Panc1 (cell line): ENCODE measurements at places on chromosomes 7 and 10. TPM values are rescaled to one million over a fixed set of nuclear protein-coding genes. Genes with fewer than 3 reads are reported as not detected.

The CCSER2 gene
- total RNA-seq = 63.7 TPM

The ZC3HAV1L gene
- total RNA-seq = 27.3 TPM

DNA sequence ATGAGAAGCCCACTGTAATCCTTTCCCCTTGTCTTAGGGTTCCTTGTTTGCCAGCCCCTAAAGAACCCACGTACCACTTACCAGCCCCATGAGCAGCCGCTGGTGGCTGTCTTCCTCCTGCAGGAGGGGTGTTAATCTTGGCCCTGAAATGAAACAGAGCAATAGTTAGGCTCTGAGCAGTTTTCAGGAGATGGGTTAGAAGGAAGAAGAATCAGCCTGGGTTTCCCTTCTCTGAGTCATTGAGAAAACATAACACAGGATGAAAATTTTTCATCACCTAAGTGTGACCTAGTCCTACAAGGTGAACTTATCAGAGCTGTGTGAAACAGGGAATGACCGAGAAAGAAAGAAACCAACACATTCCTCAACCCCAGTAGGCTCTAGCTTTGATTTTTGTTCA is 90.0 kb downstream of the GSAP start:
- DNase-seq = no peak
- no peak overlapping the region for H3K4me3 ChIP-seq
- H3K27me3 ChIP-seq = no peaks in the 10 kb centered on the region
- no peak overlapping the region for H3K27ac ChIP-seq

DNA sequence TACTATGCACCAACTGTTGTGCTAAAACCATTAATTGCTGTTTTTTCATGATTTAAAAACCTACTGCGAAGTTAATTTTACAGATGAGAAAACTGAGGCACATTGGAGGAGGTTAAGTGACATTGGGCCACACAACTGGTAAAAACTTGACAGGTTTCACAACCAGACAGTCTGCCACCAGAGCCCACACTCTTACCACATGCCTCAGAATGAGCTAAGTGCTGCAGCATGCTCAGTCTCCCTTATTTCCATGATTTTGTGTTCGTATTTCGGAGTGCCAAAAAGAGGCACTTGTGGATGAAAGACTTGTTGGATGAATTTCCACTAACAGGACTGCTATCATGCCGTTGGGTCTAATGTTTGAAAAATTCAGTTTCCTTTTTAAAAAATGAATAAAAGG is 77.4 kb downstream of the PCLO start:
- DNase-seq = no peak
- H3K27me3 ChIP-seq = no peaks in the 10 kb centered on the region
- no peak overlapping the region for H3K27ac ChIP-seq
- H3K36me3 ChIP-seq = no peaks in the 10 kb centered on the region

The TUBAL3 gene
- total RNA-seq = not detected

DNA sequence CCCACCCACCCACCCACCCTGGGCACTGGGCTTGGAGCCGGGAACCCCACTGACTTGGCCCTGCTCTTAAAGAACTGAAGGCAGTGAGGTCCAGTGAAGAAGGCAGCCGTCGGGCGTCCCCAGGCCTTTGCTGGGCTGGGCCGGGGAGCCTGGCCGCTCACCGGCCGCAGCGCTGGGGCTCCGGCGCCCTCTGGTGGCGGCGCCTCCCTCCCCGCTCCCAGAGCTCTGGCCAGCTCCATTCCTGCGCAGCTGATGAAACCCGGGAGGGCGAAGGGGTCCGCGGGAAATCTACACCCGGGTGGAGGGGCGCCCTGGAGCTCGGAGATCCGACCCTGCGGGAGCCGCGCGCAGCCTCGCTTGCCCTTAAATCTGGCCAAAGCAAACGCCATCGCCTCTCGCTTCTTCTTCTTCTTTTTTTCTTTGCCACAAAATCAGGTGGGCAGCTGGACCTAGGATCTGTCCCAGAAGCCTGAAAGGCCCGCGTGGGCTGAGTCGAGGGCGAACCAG is 1.7 kb upstream of the CXCL12 start:
- no peak for DNase-seq
- H3K4me1 ChIP-seq = no peaks in the 10 kb centered on the region
- no peak overlapping the region for H3K27ac ChIP-seq
- peaks cover 21% of the 10 kb centered on the region; the same call in 1 of the 2 replicates for H3K27me3 ChIP-seq
- no peaks in the 10 kb centered on the region for H3K36me3 ChIP-seq

GRCh38 chr7:150992833-150993302 is 2.1 kb downstream of the NOS3 start:
- DNase-seq = no peak
- no peaks in the 10 kb centered on the region for H3K27me3 ChIP-seq
- H3K4me1 ChIP-seq = no peaks in the 10 kb centered on the region; the same call in 1 of the 2 replicates

DNA sequence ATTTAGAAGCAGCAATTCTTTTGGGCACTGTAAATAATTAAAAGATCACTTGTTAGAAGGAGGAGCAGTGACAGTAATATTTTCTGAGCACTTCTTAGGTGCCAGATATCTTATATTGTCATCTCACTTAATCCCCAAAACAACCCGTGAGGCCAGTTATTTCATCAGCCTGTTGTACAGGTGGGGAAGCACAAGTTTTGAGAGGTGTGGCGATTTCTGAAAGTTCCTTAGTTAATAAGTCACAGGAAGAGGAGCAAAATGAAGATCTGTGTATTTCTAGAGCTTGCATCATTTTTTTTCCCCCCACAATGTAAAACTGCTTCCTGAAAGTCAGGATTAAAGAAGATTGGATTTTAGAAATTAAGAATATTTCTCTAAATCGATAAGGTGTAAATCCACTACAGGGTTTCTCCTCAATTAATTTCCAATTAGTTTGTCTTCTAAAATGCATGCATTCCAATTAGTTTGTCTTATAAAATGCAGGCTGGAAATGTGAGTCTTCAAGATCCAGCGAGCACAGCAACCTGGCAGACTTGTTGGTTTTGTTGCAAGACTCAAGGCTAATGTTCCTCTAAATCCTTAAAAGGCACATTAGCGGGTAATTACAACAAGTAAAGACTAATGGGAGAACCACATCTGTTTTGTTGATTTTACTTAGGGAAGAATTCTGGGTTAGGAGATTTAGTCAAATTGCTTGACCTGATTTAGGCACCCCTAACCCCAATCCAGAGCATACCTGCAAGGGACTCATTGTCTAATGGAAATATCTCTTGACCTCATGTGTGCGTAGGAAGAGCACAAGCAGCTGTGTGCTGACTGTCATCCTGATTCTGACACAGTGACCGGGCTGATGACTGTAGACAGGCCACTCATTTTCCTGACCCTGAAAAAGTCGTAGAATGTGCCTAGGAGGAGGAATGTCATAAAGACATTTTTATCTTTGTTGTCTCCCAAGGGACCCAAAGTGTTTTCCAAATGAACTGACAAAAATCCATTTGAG is 272.0 kb downstream of the BAMBI start:
- H3K4me1 ChIP-seq = no peaks in the 10 kb centered on the region
- no peak overlapping the region for H3K4me3 ChIP-seq
- H3K27ac ChIP-seq = no peak overlapping the region
- no peaks in the 10 kb centered on the region for H3K27me3 ChIP-seq

GRCh38 chr7:138049505-138050116 is 26.6 kb upstream of the AKR1D1 start:
- H3K4me3 ChIP-seq = no peak overlapping the region
- no peaks in the 10 kb centered on the region for H3K36me3 ChIP-seq
- DNase-seq = no peak
- no peaks in the 10 kb centered on the region for H3K27me3 ChIP-seq
- no peaks in the 10 kb centered on the region for H3K4me1 ChIP-seq

DNA sequence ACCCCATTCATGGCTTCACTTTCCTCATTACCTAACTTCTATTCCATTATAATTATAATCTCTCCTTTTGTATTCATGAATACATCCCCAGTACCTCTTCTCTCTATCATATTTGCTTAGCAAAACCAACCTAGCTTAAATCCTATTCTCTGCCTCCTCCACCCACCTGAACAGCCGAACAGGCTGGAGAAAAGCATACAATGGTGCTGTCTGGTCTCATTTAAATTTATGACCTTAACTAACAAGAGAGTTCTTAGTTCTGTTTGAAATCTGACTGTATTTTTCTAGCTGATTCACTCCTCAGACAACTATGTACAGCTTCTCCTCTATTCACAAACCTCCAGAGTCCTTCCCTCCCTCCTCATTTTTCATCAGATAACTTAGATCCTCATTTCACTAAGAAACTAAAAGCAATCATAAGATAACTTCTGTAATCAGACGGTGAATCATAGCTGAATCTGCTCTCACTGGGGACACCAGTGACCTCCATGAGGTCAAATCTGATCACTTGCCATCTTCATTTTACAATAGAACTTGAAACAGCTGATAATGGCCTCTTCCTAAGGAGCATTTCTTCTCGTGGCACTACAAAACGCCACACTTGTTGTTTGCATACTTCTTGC is 233.9 kb upstream of the AOAH start:
- no peaks in the 10 kb centered on the region for H3K4me1 ChIP-seq
- H3K36me3 ChIP-seq = no peaks in the 10 kb centered on the region
- no peaks in the 10 kb centered on the region for H3K27me3 ChIP-seq
- H3K4me3 ChIP-seq = no peak overlapping the region

The ITGB8 gene
- total RNA-seq = 4.9 TPM

DNA sequence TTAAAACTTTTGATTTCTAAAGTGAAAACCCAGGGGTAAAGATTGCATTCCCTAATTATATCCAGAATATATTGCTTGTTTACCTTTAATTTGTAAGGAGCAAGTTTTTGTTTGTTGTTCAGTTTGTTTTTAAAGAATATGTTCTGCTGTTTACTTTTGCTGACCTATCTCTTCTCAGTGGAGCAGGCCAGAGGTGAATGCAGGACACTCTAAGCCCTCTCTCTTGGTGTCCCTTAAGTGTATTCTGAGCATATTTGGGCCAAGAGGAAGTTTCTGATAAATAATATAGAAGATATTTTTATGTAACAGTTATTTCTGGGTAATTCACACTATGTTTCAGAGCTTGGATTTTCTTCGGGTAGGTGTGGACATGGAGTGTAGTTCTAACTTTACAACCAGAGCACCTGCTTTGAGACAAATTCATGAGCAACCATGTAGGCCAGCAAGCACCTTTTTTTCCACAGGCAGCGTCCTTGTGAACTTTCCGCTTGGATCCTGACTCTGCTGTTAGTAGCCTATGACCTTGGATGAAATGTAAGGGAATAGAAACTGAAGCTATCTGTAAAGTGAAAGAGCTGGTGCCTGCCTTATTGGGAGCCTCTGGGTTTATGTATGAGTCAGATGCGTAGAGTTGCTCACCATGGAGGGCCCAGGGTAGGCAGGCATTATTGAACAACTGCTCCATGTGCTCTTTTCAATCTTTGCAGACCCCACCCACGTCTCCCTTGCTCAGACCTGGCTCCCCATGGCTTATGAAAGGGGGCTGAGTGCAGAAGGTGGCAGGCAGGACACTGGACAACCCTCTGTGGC is 16.1 kb downstream of the OGDH start:
- H3K36me3 ChIP-seq = 0 out of 2 replicates have a peak, but pooled peaks cover 3% of the 10 kb centered on the region
- H3K4me3 ChIP-seq = no peak overlapping the region
- no peak for DNase-seq

- no peaks in the 10 kb centered on the region for H3K4me1 ChIP-seq
- H3K27me3 ChIP-seq = no peaks in the 10 kb centered on the region
- DNase-seq = no peak
Observed at GRCh38 chr10:21030091-21030490, 133.0 kb upstream of the NEBL start.

DNA sequence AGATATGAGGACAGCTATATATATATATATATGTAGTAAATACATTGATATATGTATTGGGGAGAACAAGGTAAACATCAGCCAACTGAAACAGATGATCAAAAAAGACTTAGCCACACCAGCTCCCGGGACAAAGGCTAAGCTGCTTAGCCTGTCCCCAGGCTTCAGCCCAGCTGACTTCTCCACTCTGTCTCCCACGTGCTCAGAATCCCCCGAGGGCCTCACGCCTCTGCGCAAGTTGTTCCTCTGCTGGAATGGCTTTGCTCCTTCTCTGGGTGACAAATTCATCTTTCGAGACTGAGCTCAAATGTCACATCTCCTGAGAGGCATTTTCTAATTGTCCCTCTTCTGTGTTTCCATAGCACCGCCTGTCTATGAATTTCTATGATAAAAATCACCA is 8.6 kb upstream of the INSIG1 start:
- H3K4me1 ChIP-seq = no peaks in the 10 kb centered on the region
- no peak overlapping the region for H3K27ac ChIP-seq
- H3K27me3 ChIP-seq = no peaks in the 10 kb centered on the region
- no peak for DNase-seq
- H3K36me3 ChIP-seq = no peaks in the 10 kb centered on the region
- no peak overlapping the region for H3K4me3 ChIP-seq

GRCh38 chr10:99535764-99536337 is 3.1 kb downstream of the NKX2-3 start:
- H3K4me1 ChIP-seq = no peaks in the 10 kb centered on the region; the same call in 1 of the 2 replicates
- H3K36me3 ChIP-seq = no peaks in the 10 kb centered on the region
- peaks cover 26% of the 10 kb centered on the region for H3K27me3 ChIP-seq
- H3K4me3 ChIP-seq = no peak overlapping the region
- DNase-seq = no peak

DNA sequence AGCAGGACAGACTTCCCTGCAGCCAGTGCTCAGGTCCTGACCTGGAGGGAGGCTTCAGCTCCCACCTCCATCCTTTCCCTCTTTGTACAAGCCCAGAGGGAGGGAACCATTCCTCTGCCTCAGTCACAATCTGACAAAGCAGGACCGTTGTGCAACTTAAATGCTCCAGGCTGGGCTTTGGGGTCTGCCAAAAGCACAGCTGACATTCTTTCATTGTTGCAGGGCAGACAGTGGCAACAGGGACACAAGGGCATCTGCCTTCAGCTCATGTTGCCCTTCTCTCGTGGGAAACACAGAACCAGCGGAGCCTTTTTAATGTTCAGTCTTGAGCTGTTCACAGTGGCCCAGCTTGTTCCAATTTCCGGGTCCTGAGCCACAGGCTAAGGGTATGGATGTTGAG is 155.7 kb upstream of the TNS3 start:
- H3K4me1 ChIP-seq = peaks cover 25% of the 10 kb centered on the region
- H3K27me3 ChIP-seq = no peaks in the 10 kb centered on the region
- H3K36me3 ChIP-seq = no peaks in the 10 kb centered on the region
- H3K27ac ChIP-seq = peak overlapping the region; percentile 64
- DNase-seq = no peak
- no peak overlapping the region for H3K4me3 ChIP-seq

DNA sequence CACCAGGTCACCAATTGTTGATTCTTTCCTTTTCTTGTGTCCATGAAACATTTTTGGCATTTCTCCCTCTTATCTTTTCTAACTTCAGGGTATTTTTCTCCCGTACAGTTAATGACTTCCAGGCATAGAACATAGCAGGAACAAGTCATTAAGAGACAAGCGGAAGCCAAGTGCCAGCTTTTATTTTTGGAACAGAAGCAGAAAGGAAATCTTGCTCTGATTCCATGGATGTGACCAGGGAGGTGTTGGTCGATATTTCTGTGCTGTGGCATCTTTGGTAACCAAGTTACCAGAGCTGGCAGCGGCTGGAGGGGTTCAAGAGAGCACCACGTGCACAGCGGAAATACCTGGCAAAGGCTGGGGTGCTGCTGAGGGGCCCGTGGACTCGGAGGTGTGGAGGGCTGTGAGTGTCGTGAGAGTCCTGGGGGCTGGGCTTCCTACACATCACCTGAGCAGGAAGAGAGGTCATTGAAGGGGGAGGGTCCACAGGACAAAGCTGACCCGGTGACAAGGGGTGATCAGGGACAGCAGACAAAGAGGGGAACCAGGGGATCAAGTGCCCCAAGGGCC is 1.8 kb downstream of the LLCFC1 start:
- no peaks in the 10 kb centered on the region for H3K4me1 ChIP-seq
- no peak overlapping the region for H3K4me3 ChIP-seq
- H3K27ac ChIP-seq = no peak overlapping the region
- DNase-seq = no peak

- H3K36me3 ChIP-seq = no peaks in the 10 kb centered on the region
- H3K4me1 ChIP-seq = no peaks in the 10 kb centered on the region
- H3K4me3 ChIP-seq = no peak overlapping the region
- H3K27me3 ChIP-seq = peaks cover 9% of the 10 kb centered on the region; the same call in 1 of the 2 replicates
Observed at GRCh38 chr7:134625550-134625949, 21.1 kb upstream of the BPGM start.

GRCh38 chr10:128629111-128630096 is 503.2 kb upstream of the MKI67 start:
- DNase-seq = peak; percentile 42
- peaks cover 2% of the 10 kb centered on the region for H3K27me3 ChIP-seq
